Suppressor macrophage (primary cell): ENCODE measurements at places on chromosomes 13 and 19.
A peak's percentile ranks its signal among the peaks of the same experiment; 100 is the strongest.

DNA sequence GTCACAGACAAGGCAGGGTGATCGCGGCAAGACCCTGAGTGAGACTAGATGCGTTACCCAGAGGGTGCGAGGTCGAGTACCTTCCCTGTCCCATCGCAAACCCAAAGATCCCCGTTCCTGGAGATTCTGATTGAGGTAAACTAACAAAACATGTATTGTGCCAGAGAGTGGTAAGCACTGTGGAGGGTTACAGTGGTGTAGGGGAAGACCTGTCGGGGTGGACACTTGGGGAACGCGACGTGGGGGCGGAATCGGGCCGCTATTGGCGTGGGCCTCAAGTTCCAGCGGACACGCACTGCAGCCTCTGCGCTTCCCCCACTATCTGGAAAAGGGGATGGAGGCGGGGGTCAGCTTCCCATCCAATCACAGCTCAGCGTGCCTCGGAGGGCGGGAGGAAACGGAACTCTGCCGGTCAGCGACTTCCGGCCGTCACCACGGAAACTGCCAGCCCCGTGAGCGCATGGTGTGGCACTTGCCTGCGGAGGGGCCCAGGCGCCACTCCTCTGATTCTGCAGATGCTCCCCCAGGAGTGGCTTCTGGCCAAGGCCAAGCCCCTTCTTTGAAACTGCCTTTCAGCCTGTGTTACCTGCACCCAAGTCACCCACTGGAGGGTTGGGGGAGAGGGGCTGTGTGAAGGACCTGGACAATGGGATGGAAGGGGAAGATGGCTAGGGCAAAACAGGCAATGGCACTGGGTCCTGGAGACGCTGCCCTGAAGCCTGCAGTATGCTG is 1.0 kb upstream of the UBE2M start:
- DNase-seq, result peak; percentile 96

DNA sequence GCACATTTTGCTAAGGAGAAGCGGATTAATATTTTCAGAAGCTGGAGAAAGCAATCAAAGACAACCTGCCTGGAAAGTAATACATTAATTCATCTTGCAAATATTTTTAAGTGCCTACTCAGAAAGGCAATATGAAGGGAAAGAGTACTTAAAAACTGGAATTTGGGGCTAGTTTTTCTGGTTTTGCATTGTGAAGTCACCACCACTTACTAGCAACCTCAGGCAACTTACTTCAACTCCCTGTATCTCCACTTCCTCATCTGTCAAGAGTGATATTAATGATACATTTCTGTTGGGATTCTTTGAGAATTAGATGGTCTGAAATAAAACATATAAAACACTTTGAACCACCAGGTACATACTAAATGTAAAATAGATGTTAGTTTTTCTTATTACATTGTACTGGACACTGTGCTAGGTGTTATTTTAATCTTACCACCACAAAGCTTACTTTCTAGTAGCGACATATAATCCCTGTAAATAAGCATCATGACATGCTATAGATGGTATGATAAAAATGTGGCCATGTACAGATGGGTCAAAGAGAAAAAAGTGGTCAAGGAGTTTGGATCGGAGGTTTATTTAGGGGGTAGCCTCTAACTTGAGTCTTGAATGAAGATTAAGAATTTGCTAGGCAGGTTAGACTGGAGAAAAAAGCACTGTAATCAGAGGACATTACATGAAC is 101.2 kb downstream of the SPRY2 start:
- no peak for DNase-seq

- no peak for DNase-seq
These were observed 881 bp downstream of the ZNF20 start for GRCh38 chr19:12139269-12139668.

DNA sequence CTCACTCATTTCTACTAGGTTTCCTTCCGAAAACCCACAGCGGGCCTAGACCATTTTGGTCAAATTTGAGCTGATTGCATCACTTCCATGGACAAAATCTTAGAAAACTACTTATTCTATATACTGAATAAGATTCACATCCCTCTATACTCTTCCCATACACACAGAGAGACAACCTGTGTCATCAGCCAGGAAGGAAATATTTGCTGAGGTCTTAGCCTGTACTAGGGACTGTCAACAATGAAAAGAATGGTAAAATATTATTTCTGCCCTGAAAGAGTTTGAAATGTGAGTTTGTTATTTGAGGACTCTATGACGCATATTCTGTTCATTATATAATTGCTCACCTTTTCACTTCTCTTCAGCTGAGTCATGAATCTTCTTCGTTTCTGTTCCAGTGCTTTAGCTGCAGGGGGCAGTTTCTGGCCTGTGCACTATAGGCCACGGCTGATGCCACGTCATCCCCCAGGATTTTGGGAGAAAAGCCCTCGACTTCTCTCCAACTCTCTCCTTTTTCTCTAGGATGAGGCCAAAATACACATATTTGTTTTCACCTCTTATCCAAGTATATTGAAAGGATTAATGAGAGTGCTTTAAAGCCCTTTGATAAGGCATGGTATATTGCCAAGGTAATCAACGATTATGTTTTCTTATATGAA is 47.7 kb downstream of the GSX1 start:
- DNase-seq, result no peak

- DNase-seq, result peak; percentile 44
These were observed 17.9 kb downstream of the GPR183 start for GRCh38 chr13:99289271-99289670.

- no peak for DNase-seq
These were observed 86.7 kb upstream of the UQCRFS1 start for GRCh38 chr19:29299416-29300380.

DNA sequence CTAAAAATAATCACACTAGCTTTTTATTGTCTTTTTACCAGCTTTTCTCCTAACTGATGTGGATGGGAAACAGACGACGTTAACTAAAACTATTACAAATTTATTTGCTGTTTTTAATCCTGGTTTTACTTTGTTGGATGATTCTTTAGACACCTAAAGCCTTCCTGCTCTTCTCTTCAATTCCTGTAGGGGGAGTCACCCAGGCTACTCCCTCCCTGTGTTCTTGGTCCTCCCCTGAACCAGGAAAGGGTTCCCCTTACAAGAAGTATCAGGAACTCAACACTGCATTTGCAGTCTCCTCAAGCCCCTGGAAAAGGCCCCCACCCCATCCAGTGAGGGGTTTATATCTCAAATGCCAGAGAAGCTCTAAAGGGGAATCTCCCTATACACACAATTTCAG is 206.1 kb downstream of the SUCLA2 start:
- no peak for DNase-seq

GRCh38 chr19:58563823-58564222 is 5.4 kb upstream of the UBE2M start:
- no peak for DNase-seq

- DNase-seq, result no peak
These were observed 29.3 kb upstream of the MYCBP2 start for GRCh38 chr13:77356155-77356554.

- no peak for DNase-seq
These were observed 511.9 kb upstream of the HTR2A start for GRCh38 chr13:47408546-47409319.

- peak; percentile 45 for DNase-seq
These were observed 9.3 kb upstream of the FRY start for GRCh38 chr13:32022311-32022710.

DNA sequence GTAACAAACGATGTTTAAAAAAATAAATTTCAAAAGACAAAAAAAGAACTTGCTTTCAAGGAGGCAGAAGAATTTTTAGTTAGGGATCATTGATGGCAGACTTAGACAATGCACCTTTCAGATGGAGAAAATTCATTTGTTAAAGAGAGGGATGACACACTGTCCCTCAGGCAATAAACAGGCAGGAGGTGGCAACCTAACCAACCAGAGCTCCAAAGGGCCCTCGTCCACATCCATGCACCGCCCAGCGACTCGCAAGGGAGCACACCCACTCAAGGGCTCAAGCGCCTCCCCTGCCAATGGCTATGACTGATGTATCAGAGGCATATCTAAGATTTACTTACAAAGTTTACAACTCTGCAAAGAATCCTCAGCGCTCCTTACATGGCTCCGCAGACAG is 81.9 kb downstream of the TUBGCP3 start:
- no peak for DNase-seq

GRCh38 chr19:48303367-48303766 is 22.0 kb upstream of the EMP3 start:
- DNase-seq, result no peak

DNA sequence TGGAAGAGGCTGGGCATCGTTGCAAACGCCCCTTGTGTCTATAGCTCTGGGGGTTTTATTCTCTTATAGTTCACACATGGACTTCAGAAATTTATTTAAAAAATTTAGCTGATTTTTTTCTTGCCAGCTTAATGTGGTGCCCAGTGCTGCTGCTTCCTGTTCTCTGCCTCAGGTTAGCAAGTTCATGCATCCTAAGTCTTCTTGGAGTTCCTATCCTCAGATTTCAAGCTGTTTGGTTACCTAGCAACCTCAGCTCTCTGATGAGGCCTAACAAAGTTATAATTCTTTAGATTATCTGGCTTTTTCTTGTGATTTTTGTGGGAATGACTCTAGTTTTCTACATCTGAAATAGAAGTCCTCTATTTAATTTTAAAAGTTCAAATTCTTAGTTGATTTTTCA is 250.9 kb downstream of the MAB21L1 start:
- DNase-seq, result no peak

DNA sequence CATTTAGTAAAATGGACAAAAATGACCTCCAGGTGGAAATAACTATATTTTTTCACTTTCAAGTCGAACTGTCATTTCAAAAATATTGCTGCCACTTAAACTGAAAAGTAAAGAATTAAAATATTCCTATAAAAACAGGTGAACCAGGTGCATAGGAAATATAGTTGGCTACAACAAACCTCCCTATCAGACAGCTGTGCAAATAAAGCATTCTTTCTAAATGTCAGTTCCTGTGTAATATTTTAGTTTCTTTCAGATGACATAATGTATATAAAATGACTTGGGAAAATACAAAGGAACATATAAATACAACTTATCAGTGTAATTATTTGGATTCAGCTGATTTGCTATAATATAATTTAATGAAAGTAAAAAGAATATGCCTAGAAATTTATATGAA is 403.5 kb upstream of the GPC6 start:
- DNase-seq, result no peak

GRCh38 chr13:23081901-23082300 is 98.9 kb upstream of the SGCG start:
- DNase-seq, result no peak
